Naive B cell (primary cell): ENCODE measurements at places on chromosomes 16 and 17.

- no peaks in the 10 kb centered on the region for H3K36me3 ChIP-seq
- no peak overlapping the region for H3K4me3 ChIP-seq
- no peaks in the 10 kb centered on the region for H3K4me1 ChIP-seq
- H3K27me3 ChIP-seq: no peaks in the 10 kb centered on the region
- no peak for DNase-seq
- H3K27ac ChIP-seq: no peak overlapping the region
Measured at GRCh38 chr16:79928142-79928873, 327.8 kb upstream of the MAF start.

DNA sequence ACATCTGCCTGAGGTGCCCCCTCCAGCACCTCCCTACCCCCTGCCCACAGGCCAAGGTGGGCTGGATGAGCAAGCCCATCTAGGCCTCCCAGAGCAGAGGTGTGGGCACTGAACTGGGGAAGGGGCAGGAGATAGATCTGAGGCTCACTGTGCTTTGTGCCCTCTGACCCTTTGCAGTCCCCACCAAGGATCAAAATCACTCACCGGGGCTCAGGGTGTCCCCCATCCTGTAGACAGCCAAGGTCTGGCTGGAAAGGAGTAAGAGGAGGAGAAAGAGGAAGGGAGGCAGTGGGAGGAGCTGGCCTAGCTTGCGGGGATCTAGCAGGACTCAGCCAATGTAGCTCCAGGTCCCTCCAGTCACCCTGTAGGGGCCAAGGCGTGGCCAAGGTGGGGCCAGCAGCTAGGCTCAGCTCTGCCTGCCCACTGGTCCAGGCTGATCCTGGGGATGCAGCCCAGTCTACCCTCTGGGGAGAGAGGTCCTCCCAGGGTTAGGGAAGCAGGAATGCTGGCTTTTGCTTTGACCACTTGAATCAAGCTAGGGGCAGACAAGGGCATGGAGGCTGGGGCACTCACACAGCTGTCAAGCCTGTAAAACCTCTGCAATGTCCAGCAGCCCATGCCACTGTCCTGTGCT, 1.8 kb downstream of the SLC12A4 start:
- no peak overlapping the region for H3K27ac ChIP-seq
- H3K4me3 ChIP-seq: peak overlapping the region; percentile 87
- no peaks in the 10 kb centered on the region for H3K27me3 ChIP-seq

- H3K27me3 ChIP-seq: no peaks in the 10 kb centered on the region
- H3K27ac ChIP-seq: peak overlapping the region; percentile 58
- H3K4me3 ChIP-seq: peak overlapping the region; percentile 86
- no peaks in the 10 kb centered on the region for H3K36me3 ChIP-seq
- DNase-seq: no peak
Measured at GRCh38 chr17:42286411-42287221, 1.7 kb upstream of the STAT5A start.

- no peaks in the 10 kb centered on the region for H3K27me3 ChIP-seq
- peaks cover 51% of the 10 kb centered on the region for H3K4me1 ChIP-seq
- H3K4me3 ChIP-seq: peak overlapping the region; percentile 94
- DNase-seq: peak; percentile 63
- H3K27ac ChIP-seq: peak overlapping the region; percentile 96
Measured at GRCh38 chr17:78774956-78775571, 7.0 kb downstream of the CYTH1 start.
